T47D (cell line): ENCODE measurements at places on chromosomes 13 and 19.

DNA sequence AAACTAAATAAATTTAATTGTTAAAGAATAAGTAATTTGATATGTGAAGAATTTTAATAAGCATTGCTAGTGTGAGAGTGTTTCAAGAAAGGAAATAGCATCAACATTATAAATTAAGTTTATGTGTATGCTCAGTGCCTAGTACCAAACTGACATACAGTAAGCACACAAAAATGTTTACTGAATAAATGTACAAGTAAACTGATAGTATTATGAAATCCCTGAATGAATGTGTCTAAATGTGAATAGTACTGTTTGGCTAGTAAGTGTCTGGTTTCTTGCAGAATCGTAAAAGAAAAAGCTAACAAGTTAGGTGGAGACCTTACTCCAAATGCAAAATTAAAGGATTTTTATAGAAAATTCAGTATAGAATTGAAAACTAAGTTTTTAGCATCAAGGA is 233.6 kb downstream of the PCDH9 start:
- DNase-seq, result no peak

- no peak for DNase-seq
Measured at GRCh38 chr19:10513223-10513622, 4.0 kb downstream of the S1PR5 start.

GRCh38 chr19:3007975-3008374 is 21.1 kb downstream of the TLE2 start:
- no peak for DNase-seq

GRCh38 chr13:104461049-104461448 is 1394.8 kb upstream of the SLC10A2 start:
- DNase-seq, result no peak

- no peak for DNase-seq
Measured at GRCh38 chr13:40508127-40508526, 158.3 kb downstream of the FOXO1 start.

GRCh38 chr13:20438801-20439200 is 86.9 kb downstream of the CRYL1 start:
- DNase-seq, result no peak

- DNase-seq, result no peak
Measured at GRCh38 chr13:41492432-41493260, 35.3 kb downstream of the RGCC start.

DNA sequence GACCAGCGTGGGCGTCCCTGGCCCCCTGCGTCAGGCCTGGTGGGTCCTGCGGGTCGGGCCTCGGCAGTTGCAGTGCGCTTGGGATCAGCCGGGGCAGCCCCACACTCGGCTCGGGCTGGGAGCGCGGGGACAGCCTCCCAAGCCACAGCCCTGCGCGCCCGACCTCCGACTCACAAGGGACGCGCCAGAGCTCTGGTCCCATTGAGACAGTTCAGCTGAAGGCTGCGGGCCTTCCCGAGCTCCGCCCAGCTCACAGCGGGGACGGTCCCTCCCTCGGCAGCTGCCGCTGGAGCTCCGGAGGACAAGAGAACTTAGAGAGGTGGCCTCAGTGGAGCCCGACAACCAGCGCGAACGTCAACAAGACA is 45.7 kb upstream of the ZNF730 start:
- no peak for DNase-seq

GRCh38 chr13:33251131-33251661 is 34.4 kb downstream of the STARD13 start:
- no peak for DNase-seq

GRCh38 chr19:15874821-15875474 is 22.9 kb downstream of the CYP4F2 start:
- no peak for DNase-seq

DNA sequence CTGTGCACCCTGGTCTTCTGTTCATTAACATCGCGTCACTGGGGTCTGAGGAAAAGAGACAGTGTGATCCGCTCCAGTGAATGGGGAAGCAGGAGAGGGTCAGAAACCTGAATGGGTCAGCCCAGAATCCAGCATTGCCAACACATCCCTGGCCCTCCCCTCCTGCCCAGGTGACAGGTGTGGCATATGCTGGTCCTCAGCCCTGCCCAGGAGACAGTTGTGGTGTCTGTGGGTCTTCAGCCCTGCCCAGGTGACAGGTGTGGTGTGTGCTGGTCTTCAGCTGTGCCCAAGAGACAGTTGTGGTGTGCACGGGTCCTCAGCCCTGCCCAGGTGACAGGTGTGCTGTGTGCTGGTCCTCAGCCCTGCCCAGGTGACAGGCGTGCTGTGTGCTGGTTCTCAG is 8.0 kb downstream of the TFDP1 start:
- no peak for DNase-seq

- DNase-seq, result no peak
Measured at GRCh38 chr19:4657262-4657661, 12.9 kb downstream of the MYDGF start.

- DNase-seq, result peak; percentile 67
Measured at GRCh38 chr19:1945899-1946298, 4.9 kb downstream of the CSNK1G2 start.

GRCh38 chr19:29583196-29583999 is 22.7 kb upstream of the POP4 start:
- no peak for DNase-seq

GRCh38 chr13:99266827-99267226 is 8.6 kb upstream of the GPR18 start:
- DNase-seq, result no peak

DNA sequence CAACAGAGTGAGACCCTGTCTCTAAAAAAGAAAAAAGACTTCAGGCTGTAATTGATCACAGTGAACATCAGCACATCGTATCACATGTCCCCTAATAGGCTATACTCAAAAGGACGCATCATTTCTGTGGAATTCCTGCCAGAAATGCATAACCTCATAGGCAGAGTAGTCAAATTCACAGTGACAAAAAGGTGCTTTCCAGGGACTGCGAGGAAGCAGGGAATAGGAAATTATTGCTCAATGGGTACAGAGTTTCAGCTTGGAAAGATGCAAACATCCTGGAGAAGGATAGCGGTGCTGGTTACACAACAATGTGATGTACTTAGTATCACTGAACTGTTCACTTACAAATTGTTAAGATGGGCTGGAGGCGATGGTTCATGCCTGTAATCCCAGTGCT is 41.1 kb upstream of the MRI1 start:
- DNase-seq, result no peak

GRCh38 chr19:1863328-1863637 is at the start of gene KLF16:
Gene KLF16, minus strand, starts transcription at chr19:1863579. Its CDS starts 82 bp downstream, at chr19:1863497.
- no peak for DNase-seq

DNA sequence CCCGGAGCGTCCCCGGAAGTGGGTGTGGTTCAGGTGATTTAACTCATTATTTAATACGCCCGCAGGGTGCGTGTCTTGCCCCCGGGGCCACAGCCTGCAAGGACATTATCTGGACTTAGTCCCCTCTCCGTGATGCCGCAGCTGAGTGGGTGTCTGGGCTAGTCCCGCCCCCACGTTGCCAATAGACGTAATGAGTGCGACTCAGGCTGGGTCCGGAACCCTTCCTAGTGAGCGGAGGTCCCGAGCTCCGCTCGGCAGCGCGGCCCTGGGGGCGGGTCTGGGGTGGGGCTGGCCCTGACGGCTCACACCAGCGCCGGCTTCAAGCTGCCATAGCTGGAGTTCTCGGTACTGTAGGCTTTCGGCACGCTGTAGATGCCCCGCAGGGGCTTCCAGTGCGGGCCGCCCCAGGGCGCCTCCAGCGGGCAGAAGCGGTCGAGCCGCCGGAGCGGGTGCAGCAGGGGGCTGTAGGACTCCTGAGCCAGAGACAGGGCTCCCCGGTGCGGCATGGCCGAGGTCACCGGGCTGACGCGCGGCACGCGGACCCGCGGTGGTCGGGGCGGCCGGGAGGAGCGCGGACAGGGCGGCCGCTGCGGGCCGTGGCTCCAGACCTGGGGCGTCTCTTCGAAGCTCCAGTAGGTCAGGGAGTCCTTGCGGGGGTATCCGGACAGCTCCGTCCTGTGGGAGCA is 918 bp upstream of the LHB start:
- no peak for DNase-seq

GRCh38 chr13:105806628-105806920 is 728.9 kb downstream of the EFNB2 start:
- DNase-seq, result no peak

DNA sequence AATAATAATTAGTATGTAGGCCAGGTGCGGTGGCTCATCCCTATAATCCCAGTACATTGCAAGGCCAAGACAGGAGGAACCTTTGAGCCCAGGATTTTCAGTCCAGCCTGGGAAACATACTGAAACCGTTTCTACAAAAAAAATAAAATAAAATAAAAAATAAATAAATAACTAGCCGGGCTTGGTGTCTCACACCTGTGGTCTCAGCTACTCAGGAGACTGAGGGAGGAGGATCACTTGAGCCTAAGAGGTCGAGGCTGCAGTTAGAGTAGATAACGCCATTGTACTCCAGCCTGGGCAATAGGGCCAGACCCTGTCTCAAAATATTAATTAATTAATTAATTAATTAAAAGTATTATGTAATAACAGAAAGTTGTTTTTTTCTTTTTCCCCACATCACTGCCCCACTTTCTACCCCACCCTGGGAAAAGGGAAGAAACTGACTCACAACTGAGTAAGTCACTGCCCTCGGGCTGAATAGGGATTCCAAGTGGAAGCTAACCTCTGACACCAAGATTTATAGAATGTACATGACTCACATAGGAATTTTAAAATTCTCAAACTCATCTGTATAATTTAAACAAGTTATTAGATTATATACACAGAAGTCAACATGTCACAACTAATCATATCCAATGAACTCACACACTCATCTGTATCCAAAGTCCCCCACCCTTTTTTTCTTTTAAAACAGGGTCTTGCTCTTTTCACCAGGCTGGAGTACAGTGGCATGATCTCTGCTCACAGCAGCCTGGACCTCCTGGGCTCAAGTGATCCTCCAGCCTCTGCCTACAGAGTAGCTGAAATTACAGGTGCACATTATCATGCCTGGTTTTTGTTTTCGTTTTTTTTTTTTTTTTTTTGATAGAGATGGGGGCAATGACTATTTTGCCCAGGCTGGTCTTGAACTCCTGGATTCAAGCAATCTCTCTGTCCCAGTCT is 12.5 kb downstream of the ZNF611 start:
- DNase-seq, result no peak

GRCh38 chr13:39836038-39836437 is 180.6 kb downstream of the COG6 start:
- DNase-seq, result no peak

DNA sequence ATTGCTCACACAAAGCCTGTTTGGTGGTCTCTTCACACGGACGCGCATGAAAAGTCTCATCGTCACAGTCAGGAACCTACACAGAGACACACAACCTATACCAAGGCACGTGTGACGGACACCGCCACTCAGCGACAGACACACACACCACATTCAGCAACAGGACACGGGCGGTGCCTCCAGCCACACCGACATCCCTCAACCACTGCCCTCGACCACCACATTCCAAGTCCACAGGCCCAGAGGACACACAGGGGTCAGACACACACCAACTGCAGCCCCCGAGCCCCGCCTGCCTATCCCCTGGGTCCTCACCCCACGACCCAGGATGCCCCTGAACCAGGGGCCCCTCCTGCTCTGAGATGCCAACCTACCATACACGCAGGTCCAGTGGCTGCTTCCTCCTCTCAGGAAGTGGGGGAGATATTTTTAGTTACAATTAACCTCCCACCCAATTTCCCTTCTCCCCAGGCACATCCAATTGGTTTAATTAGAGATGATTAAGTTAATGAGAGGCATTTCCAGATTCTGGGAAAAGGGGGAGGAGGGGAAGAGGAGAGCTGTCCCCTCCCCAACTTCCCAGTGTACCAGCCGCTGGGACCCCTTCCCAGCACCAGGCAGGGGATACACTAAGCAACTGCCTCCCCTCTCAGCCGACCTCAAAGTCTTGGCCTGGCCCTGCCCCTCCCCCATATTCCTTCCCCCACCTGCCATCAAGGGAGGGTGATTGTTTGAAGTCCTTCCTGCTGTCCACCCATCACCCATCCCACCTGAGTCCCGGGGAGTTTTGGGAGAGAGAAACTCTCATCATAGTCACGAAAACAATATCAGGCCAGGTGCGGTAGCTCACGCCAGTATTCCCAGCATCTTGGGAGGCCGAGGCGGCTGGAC is 20.4 kb downstream of the MEIS3 start:
- DNase-seq, result no peak

DNA sequence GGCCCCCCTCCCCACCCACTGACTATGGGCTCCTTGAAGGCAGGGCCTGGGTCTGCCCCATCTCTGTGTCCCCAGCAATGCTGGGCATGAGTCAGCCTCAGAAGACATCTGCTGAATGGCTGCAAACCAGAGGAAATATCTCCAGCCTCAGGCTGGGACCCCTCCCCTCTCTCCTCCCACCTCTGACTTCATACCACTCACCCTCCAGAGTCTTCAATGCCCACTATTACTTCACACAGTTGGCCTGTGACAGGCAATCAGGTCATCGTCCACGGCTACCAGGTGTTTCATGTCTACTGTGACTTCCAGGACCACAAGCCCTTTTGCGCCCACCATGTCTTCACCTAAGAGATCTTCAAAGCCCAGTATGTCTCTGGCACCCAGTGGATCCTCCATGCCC is at the start of gene SRRM5:
TSS of gene SRRM5 (plus strand) at position 301 of the 400 bp plus-strand sequence. CDS start at position 335, 34 bp downstream.
- DNase-seq, result no peak
